ENCODE measurements at places on chromosomes 11 and 22.
A peak's percentile ranks its signal among the peaks of the same experiment; 100 is the strongest.

DNA sequence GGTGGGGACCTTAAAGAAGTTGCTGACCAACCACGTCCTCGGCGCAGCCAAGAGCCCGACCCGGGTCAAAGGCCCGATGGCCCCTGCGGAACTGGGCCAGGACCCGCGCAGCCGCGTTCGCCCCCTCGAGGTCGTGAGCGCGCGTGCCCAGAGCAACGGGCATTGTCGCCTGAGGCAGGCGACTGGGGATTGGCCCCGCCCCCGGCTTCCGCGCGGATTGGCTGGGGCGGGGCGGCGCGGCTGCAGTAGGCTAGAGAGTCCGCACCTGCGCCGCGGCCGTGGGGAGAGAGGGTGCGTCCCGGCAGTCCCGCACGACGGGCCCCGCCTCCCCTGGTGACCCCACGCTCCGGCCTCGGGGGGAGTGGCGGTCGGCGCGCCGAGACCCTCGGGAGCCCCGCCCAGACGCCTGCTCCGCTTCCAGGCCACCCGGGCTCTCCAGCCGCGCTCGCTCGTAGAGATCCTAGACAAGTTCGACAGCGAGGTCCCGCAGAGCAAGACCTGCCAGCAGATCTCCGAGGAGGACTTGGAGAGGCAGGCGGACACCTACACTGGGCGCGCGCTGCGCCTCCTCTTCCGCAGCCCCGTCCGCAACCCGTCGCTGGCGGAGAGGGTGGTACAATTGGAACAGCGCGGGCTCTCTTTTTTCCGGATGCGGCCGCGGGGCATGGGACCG lies 8.3 kb upstream of the PPIL2 start:
- DNase-seq: peak; percentile 85

DNA sequence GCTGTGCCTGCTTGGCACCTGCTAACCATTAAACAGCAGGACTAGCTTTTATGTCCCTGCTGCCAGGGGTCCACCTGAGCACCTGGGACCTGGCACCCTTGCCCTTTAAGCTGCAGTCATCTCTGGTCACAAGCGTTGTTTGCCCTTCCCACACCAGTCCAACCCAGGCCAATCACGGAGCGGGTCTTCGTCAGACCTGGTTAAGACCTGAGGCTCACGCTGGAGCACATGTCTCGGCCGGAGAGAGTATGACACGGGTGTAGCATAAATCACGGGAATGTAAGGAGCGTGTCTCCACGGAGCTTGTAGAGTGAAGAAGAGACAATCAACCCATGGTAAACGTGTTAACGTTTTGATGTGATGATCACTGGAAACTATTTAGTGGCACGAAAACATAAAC lies 847.3 kb downstream of the BRD1 start:
- DNase-seq: no peak

DNA sequence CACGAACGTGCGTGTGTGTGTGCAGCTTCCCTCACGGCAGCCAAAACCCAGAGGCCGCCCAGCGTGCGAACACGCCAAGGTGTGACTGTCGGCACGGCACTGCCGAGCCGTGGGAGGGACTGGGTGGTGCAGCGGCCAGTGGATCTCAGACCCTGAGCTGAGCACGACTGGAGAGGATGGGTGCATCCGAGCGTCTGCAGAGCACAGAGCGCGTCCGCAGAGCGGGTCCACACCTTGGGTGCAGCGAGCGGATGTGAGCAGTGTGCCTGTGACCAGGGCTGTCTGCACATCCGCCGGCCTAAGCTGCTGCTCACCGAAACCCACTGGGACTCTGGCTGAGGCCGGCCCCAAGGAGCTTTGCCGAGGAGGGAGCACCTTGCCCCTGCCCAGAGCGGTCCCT lies 22.7 kb downstream of the PTDSS2 start:
- DNase-seq: no peak

GRCh38 chr11:75919525-75919924 lies 104.5 kb downstream of the UVRAG start:
- no peak for DNase-seq

- no peak for DNase-seq
These were observed 896.7 kb upstream of the ANO3 start for GRCh38 chr11:25435197-25435596.

DNA sequence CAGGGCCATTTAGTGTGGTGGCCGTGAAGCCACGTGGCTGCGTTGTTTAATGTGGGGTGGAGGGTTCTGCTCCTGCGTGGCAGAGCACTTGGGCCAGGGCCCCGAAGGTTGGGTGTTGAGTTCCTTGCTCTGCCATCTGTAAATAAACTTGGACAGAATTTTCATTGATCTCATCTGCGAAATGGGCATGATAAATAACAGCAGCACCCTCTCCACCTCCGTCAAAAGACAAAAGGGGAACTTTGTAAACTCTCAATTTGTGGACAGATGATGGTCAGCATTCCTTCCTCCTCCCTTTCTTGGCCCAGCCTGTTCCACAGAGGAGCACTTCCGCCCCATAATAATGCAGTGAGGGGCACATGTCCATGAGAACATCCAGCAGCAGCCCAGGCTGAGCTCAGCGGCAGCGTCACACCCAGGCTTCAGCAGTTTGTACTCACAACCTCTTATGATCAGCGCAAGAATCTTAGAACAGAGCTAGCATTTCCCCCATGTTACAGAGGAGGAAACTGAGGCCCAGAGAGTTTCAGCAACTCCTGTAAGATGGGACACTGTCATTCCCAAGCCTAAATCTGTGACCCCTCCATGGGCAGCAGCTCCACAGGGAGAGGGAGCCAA lies 874.5 kb downstream of the BRD1 start:
- DNase-seq: no peak

DNA sequence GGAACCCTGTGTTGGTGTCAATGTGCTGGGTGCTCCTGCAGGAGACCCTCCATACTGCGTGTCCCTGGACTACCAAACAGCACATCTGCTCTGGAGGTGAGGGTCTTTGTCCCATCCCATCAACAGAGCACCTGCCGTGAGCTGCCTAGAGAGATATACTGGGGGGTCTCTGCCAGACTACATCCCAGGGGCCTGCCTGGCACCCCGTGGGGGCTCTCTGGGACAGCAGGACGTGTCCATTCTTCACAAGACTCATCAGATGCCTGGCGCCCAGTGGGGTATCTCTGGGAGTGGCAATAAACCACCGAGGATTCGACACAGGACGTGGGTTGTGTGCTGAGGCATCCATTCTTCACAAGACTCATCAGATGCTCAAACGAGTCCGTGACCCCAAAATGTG lies 42.7 kb downstream of the SHANK2 start:
- no peak for DNase-seq

All from SW 1271 (cell line).